ENCODE measurements at places on chromosomes 6 and 20.

- peak; percentile 3 for DNase-seq
Measured at GRCh38 chr6:119575721-119576120, 226.2 kb upstream of the MAN1A1 start.

DNA sequence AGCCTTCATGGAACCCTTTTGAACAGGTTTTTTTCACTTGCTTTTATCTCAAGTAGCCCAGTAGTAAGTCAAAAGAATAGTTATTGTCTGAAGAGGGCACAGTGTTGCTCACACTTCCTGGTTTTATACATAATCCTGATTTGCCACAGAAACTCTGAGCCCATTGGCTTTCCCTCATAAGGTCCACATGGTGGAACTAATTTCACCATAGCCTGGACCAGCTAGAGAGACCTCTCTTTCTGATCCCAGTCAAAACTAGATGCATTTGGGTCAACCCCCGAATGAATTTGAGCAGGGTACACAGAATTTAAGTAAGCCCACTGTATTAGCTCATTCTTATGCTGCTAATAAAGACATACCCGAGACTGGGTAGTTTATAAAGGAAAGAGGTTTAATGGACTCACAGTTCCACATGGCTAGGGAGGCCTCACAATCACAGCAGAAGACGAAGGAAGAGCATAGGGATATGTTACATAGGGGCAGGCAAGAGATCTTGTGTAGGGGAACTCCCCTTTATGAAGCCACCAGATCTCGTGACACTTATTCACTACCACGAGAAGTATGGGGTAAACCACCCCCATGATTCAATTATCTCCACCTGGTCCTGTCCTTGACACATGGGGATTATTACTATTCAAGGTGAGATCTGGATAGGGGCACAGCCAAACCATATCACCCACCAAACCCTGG, 6.2 kb downstream of the RWDD2A start:
- no peak for DNase-seq

DNA sequence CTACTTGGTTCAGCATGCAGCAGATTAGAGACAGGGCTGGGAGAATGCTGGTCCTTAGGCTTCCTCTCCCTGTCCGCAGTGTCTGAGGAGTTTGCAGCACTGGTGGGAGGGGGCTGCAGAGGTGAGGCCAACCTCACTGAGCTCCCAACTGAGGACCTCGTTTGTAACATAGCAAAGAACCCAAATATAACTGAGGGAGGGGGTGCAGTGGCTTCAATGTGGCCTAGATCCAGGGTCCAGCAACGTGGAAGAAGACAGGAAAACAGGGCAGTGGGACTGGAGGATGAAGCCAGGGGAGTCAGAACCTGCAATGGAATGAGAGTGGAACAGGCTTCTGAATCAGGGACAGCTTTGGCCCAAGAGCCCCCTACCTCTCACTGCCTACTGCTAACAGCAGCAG, 84.3 kb upstream of the MAFB start:
- DNase-seq = no peak

- no peak for DNase-seq
Measured at GRCh38 chr20:50928469-50928868, 2.8 kb downstream of the ADNP start.

- peak; percentile 84 for DNase-seq
Measured at GRCh38 chr20:63653041-63653973, at the start of gene STMN3. STMN3 (minus strand) TSS chr20:63653424; CDS start chr20:63653345, 79 bp downstream.

GRCh38 chr6:33075568-33076405, at the start of gene HLA-DPB1:
HLA-DPB1 (plus strand) TSS chr6:33075990; CDS start chr6:33076042, 52 bp downstream.
- peak; percentile 69 for DNase-seq

DNA sequence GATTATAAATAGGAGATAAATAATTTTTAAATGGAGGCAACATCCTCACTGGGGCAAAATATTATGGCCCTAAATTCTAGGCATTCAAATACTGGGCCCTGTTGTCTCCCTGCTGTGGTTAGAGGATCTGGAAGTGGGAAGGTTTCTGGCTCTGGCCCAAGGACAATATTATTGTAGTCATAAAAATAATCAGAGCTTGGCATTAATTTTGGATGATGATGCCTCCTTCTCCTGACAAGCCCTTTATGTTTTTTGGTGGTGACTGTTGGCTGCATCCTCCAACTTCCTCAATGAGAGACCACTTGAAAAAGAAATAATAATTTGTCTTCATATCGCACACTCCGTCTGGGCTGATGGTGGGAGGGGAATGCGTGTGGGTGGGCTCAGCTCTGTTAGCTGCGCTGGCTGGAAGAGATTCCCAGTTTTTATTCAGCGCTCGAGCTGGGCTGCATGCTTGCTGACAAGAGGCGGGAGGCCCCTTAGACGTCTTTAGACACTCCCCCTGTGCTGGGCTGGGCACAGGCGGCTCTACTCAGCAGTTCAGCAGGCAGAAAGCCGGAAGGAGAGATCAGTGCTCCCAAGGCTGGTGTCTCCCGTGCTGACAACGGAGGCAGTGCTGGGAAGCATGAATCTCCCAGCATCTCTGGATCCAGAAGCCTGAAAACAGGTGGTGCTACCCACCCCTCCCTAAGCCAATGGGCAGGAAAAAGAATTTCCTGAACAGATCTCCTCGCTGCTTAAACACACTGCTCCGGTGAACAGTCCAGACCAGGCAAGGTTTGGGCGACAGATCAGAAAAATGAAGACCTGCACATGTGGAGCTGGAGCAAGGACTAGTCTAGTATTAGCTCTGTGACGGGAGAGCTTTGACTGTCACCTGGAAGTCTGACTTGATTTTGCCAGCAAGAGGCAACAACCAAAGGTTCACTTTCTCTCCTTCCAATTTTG, 97.7 kb downstream of the SYCP2 start:
- DNase-seq = no peak

DNA sequence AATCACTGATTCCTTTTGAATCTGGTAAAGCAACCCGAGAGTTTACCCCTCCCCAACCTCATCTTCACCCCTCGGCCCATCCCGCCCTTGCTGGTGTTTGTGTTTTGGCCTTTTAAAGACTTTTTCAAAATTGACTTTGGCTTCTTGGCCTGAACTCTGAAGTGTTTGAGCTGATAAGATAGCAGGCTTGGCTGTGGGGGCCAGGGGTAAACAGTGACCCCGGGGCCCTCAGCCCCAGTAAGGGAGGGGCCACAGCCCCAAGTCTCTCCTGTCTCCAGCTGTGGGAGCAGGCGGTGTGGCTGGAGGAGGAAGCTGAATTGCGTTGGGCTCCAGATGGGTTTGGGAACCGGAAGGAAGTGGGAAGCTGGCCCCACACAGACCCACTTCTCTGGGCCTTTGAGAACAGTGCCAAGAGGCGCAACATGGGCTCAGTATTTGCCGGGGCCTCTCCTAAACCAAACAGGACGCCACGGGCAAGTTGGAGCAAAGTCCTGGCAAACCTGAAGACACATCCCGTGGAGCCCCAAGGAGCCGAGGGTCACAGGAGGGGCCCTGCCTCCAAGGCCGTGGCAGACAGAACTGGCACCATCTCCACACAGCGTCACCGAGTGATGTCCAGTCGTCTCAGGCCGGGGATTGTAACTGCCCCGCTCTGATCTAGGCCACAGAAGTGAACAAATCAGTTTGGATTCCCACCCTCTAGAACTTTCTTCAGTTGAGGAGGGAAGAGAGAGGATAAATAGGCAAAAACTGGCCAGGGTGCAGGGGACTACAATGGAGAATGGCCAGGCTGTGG, 54.3 kb upstream of the PTPN1 start:
- DNase-seq = no peak

- DNase-seq = no peak
Measured at GRCh38 chr20:1254254-1254653, 11.8 kb upstream of the SNPH start.

DNA sequence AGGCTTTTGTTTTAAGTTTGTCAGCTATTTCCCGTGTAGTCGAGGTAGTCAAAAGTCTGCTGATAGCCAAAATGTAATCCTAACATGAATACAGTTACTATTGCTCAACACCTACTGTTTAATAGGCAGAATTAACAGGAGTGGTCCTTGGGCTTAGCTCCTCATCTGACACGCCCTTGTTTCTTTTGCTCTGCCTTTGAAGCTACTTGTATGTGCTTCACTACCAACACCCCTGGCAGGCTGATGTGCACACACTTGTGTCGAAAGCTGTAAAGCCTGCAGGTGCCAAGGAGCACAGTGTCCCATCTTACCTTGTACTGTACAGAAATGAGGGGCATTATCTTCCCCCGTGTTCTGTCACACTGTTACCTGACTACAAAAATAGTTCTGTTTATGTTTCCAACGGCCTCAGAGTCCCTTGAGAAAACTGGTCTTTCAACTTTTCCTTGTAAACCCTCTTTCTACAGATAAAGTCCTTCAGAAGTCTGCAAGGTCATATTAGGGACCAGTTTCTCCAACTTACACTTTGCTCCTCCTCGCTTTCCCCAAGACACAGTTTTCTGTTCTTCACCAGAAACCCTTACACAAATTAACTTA, 9.3 kb downstream of the SDHAF4 start:
- no peak for DNase-seq

- DNase-seq = no peak
Measured at GRCh38 chr6:50520326-50521266, 192.7 kb upstream of the TFAP2D start.

DNA sequence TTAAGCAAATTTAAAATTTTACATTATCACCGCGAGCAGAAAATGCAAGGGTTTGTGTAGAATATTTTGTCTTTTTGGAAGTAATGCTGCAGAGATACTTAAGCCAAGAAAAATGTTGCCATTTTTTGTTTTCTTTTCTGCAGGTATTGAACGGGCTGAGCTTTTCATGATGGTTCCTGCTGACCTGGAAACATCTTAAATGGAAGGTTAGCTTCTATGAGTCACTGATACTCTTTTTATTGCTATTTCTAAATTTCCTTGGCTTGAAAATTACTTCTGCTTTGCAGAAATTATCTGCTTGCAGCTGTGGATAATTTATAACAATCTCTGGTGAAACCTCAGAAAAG, 12.7 kb downstream of the SYTL3 start:
- no peak for DNase-seq

GRCh38 chr20:24208652-24209051, 220.1 kb upstream of the GGTLC1 start:
- no peak for DNase-seq

GRCh38 chr6:43938178-43939105, 168.4 kb downstream of the VEGFA start:
- DNase-seq = no peak

GRCh38 chr6:138868181-138868580, 72.3 kb downstream of the ECT2L start:
- no peak for DNase-seq

GRCh38 chr6:170030284-170030815, 260.5 kb downstream of the DLL1 start:
- no peak for DNase-seq

- no peak for DNase-seq
Measured at GRCh38 chr6:11532097-11532496, 5.5 kb upstream of the TMEM170B start.

DNA sequence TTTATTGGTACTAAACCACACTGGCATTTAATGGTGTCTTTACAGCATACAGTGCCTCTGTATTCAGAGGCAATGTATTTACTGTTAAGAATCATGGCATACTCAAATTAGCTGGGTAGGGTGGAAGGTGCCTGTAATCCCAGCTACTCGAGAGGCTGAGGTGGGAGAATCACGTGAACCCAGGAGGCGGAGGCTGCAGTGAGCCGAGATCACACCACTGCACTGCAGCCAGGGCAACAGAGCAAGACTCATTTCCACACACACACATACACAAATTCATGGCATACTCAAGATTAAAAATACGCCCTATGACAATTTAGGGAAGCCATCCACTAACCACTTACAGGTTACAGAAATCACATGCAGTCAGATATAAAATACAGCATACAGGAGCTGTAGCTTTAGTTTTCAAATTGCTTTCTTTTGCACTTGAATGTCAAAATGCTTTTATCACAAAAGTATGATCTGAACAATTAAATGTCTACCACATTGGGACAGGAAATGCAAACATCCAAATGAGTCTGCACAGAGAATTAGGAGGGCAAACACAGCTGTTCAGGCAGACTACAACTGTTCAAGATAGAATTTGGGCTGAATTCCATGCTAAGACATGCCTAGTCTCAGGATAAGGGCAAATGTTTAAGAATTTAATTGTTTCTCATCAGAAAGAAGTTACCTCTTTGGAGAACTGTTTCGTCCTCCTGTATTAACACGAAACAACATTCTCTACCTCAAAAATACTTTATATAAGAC, 36.4 kb downstream of the CSNK2A1 start:
- DNase-seq = no peak

GRCh38 chr6:11648889-11649288, 111.3 kb downstream of the TMEM170B start:
- DNase-seq = no peak

DNA sequence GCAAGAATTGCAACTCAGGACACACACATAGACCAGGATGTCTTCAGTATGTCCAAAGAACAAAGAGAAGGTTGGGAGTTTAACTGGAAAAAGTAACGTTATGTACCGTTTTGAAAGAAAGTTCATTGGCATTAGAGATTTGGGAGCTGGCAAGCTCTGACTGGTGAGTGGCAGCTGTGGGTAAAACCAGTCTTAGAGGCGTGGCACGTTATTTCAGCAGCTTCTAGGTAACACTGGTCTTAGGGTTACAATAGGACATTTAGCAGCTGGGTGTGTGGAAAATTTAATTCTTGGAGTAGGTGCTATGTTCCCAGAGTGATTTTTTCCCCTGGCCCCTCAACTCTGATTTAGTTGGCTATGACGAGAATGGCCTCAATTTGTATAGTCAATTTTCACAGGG, 19.2 kb downstream of the SNRPB start:
- no peak for DNase-seq

GRCh38 chr6:12776291-12776690, 59.7 kb downstream of the PHACTR1 start:
- DNase-seq = no peak

- DNase-seq = no peak
Measured at GRCh38 chr6:88349511-88349910, 183.4 kb upstream of the CNR1 start.

DNA sequence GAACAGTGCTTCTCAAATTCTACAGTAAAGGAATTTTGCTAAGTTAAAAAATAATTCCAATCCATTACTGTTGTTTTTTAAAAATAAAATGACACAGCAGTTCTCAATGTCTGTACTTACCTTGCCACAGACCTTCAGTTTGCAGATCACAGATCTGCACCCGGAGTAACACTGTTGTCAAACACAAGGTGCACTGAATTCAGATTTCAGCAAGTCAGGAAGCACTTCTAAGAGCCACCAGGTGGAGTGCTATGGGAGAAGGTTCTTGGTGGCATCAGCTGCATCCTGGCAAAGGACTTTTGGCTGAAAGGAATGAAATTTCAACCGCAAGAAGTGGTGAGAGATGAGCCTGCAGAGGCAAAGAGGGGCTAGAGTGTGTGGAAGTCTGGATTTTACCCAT, 17.4 kb downstream of the RSPH4A start:
- peak; percentile 0 for DNase-seq
